ENCODE measurements at places on chromosomes 4 and X. TPM values are rescaled to one million over a fixed set of nuclear protein-coding genes. Genes with fewer than 3 reads are reported as not detected.

DNA sequence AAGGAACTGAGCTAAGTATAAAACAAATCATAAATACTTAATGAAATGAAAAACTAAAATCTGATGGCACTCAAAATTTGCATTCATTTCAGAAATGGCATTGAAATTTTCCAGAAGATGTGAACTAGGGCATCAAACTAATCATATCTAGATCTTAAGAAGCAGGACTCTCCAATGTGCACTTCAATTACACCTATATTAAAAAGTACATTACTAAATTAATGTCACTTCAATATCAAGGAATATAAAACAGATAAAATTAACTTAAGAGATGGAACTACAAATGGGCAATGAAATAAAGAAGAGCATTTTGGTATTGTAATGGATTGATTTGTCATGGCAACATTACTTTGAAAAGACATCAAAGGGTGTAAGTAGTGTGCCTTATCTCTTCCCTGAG lies 20.3 kb downstream of the NPY2R start:
- no peak for DNase-seq

DNA sequence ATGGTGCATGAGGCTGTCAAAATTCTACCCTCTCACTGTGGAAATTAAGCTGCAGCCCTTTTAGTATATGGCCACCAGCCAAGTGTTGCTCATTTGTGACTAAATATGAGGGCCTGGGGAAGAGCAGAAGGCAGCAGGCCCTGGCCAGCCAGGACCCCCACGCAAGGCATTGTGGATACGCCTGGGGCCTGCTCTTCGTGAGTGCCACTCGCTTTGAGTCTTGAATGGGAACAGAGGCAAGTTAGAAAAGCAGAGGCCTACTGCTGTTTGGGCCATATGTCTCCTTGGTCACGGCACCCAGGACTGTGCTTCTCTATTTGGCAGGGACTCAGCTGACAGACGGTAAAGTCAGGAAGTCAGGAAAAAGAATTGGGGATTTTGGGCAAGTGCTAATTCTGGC lies 10.9 kb downstream of the RTL5 start:
- DNase-seq: no peak

GRCh38 chr4:127698789-127699200 lies 31.4 kb upstream of the SLC25A31 start:
- no peak for DNase-seq

GRCh38 chr4:154719087-154719486 lies 24.7 kb upstream of the LRAT start:
- DNase-seq: no peak

DNA sequence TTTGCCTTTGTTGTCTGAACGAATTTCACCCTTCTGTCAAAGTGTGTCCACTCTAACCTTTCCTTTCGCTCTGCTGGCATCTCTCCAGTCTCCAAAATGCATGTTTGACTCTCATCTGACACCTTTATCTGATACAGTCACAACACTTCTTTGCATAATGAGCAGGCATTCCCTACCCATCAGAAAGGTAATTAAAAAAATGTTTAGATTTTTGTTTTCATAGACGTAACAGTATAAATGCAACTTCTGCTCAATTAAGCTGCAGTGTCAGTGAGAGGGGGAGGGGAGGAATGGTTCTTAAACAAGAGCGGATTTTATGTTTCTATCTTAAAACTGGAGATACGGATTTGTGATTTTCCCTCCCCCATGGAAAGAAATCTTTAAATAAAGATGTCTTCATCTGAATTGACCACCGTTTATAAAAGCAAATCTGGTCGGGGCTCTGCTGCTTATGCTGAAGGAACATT lies 70.2 kb downstream of the CXXC4 start:
- DNase-seq: no peak

DNA sequence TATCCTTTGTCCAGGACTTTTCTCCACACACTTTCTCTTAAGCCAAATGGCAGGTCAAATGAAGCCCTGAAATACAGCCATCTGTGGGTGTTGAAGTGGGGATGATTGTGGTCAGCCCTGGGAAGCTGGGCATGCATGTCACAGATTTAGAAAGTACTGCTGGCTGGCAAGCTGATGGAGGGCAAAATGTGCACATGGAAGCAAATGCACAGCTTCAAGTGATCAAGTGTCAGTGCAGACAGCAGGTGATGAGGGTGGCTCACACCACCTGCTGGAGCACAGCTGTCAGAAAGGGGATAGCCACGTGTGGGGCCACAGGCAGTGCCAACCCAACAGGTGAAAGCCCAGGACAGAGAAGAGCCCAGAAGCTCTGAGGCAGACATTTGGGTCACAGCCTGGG lies 40.3 kb upstream of the ATXN3L start:
- no peak for DNase-seq

- no peak for DNase-seq
These were observed 136.2 kb upstream of the BMPR1B start for GRCh38 chr4:94621491-94622080.

GRCh38 chr4:110589297-110589696 lies 33.6 kb downstream of the PITX2 start:
- no peak for DNase-seq

ADH7 gene
- total RNA-seq: not detected

FGF5 gene
- not detected for total RNA-seq

TMEM131L gene
- total RNA-seq: 57.2 TPM

SLC38A5 gene
- 62.6 TPM for total RNA-seq

COL4A6 gene
- total RNA-seq: not detected

Data from activated naive CD8-positive, alpha-beta T cell treated with anti-CD3 and anti-CD28 coated beads, Interleukin-2, amount 10 ng/mL, durations not matched to agents 7 days and 5 days (primary cell).